Calu3 (cell line): ENCODE measurements at places on chromosomes 4 and X. TPM values are rescaled to one million over a fixed set of nuclear protein-coding genes. Genes with fewer than 3 reads are reported as not detected.

SPANXA2 gene
- not detected in 2 replicates for total RNA-seq

BEX5 gene
- total RNA-seq: 3.9 and 4.8 TPM in 2 replicates

PGAM4 gene
- not detected in 2 replicates for total RNA-seq

SRPK3 gene
- total RNA-seq: 0.14 and 0.29 TPM in 2 replicates

DMRTC1B gene
- not detected in 2 replicates for total RNA-seq

NHSL2 gene
- total RNA-seq: 0.09 and 0.27 TPM in 2 replicates

MAOB gene
- 45.0 and 56.8 TPM in 2 replicates for total RNA-seq

TET2 gene
- total RNA-seq: 19.2 and 20.4 TPM in 2 replicates

GRCh38 chr4:80614319-80614718 lies 278.8 kb downstream of the CFAP299 start:
- no peak for DNase-seq

- peak; percentile 49 for DNase-seq
These were observed 93.3 kb downstream of the ANXA3 start for GRCh38 chr4:78644744-78645330.

DNA sequence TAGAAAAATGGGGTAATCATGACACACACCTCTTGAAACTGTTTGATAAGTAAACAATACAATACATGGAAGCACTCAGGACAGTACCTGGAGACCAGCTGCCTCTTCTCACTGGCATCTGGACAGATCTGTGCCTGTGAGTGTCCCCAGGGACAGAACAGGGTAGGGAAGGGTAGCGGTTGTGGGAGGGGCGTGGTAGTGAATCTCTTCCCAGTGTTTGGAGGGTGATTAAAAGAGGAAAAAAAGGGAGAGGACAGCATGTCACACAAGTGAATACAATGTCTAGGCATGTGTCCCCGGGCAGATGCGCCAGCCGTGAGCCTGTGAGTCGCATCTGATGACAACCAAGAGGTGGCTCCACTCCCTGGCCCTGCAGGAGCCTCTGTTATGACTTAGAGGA lies 138.8 kb upstream of the MSX1 start:
- DNase-seq: no peak

DNA sequence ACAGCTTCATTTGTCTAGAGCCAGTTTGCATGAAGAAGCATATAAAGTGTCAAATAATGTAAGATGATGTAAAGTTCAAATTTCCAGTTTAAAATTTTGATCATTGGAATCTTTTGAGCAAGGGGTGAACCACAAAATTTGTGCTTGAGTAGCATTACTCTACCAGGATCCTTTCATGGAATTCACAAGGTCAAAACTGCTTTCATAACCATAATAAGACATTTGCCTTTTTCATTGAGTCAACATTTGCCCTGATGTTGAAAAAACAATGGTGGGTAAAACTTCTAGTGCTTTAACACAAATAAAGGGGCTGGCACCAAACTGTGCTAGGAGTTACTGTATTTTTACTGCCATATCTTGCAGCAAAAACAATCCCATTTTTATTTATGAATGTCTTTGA lies 142.2 kb downstream of the GLRA3 start:
- no peak for DNase-seq

- DNase-seq: no peak
These were observed 36.1 kb upstream of the KLHL13 start for GRCh38 chrX:118152721-118153120.

GRCh38 chrX:132876523-132877338 lies 81.7 kb downstream of the HS6ST2 start:
- DNase-seq: no peak

- no peak for DNase-seq
These were observed 49.0 kb upstream of the SLC16A2 start for GRCh38 chrX:74372272-74372671.

- no peak for DNase-seq
These were observed 205.1 kb downstream of the RASL11B start for GRCh38 chr4:53067125-53067802.

DNA sequence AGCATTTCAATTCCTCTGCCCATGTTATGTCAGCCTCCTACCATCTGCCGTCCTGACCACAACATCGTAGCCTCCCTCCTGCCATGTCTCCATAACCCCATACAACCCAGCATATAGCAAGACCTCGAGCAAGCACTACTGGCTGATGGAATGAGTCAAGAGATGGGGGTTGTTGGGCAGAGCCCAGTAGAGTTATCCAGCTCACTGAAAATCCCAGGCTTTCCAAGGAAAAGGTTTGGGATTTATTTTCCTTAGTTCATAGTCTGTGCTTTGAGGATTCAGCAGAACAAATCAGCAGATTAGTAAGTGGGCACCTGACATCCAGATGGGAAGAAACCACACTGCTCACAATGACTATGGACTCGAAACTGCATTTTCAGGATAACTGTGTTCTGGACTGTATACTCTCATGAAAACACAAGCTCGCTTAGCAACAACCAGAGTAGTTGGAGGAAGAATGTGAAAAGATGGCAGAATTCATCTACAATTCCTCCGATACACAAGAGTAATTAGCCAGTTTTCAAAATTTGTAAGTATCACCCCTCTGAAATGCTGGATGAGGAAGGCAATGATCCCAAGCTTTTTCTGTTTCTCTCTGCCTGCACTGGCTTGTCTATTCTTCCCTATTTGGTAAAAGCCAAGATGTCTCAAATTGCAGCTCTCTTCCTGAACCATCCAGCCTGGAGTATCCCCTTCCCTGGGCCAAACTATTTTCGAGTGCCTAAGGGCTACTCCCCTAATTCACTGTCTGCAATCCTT lies 186.2 kb upstream of the TBL1X start:
- DNase-seq: no peak

DNA sequence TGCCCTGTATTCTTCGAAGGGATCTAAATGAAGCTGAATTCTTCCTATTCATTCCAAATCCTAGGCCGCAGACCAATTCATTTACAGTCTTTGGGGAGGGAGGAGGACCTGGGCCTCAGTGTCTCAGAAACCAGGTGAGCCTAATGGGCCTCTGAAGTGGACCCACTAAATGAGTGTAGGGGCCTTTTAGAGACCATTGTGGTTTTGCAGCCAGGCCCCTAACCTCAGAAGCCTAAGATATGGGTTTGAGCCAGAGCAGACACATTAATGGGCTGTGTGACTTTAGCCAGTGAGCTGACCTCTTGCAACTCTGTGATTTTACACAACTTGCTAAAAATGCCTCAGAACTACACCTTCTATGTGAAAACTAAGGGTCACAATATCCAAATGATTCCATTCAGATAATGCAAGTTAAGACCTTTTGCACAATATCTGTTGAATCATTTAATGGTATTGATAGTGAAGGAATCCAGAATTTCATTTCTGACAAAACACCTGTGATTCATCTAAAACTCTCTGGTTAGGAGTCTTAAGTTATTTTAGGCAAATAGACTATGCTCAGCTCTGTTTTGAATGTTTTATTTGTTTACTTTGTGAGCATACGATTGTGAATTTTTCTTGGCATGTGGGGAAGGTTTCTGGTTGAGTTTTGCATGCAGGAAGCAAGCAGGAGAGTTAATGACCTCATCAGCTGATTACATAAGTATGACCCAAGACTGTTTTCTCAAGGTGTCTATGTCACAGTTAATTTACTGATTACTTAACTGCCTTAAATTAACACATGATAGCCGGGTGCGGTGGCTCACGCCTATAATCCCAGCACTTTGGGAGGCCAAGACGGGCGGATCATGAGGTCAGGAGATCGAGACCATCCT lies 75.0 kb downstream of the EVC start:
- DNase-seq: no peak

GRCh38 chr4:38241541-38241940 lies 281.3 kb downstream of the PTTG2 start:
- no peak for DNase-seq

DNA sequence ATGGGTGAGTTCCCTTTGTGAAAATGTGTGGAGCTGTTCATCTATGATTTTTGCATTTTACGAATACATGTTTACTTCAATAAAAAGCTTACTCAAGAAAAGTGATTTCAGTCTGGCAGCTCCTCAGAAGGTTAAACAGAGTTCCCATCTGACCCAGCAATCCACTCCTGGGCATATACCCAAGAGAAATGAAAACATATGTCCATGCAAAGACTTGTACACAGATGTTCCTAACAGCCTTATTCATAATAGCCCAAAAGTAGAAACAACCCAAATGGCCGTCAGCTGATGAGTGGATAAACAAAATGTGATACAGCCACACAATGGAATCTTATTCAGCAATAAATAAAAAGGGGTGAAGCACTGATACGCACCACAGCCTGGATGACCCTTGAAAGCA lies 20.8 kb downstream of the CLCN4 start:
- DNase-seq: no peak

DNA sequence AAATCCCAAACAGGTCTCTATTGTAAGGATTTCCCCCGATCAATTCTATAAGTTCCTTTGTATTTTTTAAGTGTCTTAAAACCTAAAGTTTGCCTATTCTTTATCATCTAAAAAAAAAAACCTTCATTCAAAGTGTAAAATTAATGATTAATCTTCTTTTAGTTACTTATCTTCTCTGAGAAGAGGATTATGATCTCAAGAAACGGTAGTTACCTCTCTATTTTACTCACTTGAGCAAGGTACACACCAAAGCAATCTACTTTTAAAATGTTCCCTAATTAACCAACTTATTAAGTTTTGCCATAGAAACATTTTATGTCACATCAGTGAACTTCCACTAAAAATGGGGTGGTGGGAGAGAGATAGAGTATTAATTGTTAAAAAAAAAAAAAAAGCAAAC lies 15.2 kb upstream of the GALNT7 start:
- DNase-seq: no peak

GRCh38 chrX:39196192-39197102 lies 395.2 kb downstream of the MID1IP1 start:
- DNase-seq: peak; percentile 34

GRCh38 chrX:42996861-42997260 lies 218.9 kb upstream of the PPP1R2C start:
- DNase-seq: no peak

DNA sequence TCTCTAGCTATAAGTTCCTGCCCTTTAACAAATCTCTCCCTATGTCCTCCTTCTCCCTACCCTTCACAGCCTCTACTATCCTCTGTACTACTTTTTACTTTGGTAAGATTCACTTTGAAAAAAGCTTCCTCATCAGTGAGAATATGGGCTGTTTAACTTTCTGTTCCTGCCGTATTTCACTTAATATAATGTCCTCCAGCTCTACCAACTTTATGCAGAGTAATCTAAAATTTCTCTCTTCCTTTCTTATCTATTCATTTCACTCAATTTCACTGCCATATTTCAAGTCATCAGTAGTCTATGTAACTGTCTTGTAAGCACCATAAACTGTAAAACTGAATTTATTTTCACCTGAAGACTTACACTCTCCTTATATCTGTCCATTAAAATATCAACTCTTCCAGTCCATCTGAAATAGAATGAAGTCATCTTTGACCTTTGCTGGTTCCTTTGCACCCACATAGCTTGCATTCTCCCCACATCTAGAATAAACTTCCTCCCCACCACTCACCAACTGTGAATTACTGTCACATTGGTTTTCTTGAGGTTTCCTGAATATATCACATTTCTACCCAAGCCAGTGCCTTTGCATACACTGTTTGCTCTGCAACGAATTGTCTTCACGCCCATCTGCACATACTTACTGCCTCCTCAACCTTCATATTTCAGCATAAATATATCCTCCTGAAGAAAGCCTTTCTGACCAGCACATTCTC lies 54.6 kb downstream of the ARAP2 start:
- no peak for DNase-seq

DNA sequence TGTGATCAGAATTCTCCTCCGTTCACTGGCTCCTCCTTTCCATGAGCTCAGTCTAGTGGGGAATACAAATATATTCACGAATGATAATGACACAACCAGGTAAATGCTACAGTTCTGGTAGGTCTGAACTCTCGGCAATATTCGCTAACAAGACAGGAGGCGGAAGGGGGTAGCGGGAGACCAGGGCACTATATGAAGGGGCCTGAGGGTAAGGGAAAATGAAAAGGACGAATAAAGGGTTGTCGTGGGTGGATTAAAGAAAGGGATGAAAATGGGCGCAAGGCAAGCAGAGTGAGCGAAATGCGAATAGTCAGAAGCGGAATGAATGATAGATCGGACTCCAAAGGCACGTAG lies 743 bp downstream of the NKAP start:
- DNase-seq: no peak

DNA sequence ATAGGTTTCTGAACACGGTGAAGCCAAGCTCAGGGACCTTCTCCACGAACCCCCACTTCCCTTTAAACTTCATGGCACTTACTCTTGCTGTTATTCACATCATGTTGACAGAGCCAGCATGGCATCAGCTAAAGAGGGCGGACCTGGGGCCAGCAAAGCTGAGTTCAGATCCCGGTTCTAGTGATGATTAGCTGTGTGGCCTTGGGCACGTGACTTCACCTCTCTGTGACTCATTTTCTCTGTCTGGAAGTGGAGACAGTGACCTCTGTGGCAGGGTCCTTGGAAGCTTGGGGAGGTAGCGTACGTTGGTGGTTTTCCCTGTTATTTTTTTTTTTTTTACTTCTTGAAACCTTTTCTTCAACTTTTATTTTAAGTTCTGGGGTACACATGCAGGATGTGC lies 13.4 kb downstream of the EVC start:
- DNase-seq: no peak

DNA sequence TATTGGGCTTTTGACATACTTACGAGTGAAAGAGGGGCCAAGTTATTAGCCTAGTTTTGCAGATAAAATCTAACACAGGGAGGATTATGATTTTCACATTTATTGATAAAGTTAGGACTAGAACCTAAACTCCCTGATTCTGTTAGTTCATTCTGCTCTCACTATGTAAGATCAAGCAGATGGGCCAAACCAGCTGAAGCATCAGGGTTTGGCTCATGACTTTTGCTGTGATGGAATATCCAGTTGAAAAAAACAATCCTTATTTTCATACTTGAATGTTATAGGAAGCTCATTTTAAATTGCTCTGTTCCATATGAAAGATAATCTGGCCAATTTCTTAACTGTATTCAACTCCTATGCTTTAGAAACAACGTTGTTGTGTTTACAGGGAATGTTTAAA lies 21.2 kb downstream of the SPRY1 start:
- no peak for DNase-seq

GRCh38 chrX:112211459-112211858 lies 128.9 kb upstream of the TRPC5 start:
- no peak for DNase-seq

DNA sequence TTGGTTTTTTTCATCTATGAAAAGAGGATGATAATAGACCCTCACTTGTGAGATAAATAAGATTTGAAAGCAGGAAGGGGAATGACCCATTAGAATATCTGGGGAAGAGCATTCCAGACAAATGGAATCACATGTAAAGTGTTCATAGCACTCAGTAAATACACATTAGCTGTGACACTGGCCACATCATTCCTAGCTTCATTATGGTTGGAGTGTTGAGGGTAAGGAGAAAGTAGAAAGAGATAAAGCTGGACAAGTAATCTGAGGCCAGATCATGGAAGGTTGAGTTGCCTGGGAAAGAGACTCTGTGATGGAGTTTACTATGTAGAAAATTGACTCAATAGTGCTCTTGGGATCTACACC lies 6.9 kb upstream of the PGRMC1 start:
- no peak for DNase-seq
